Anterior cingulate cortex (tissue), 58 donors: ENCODE measurements at places on chromosomes 12 and 14.

GRCh38 chr14:36408388-36408787 lies 88.0 kb upstream of the MBIP start:
- DNase-seq, result no peak

GRCh38 chr12:108193917-108194316 lies 64.8 kb downstream of the WSCD2 start:
- DNase-seq, result no peak

DNA sequence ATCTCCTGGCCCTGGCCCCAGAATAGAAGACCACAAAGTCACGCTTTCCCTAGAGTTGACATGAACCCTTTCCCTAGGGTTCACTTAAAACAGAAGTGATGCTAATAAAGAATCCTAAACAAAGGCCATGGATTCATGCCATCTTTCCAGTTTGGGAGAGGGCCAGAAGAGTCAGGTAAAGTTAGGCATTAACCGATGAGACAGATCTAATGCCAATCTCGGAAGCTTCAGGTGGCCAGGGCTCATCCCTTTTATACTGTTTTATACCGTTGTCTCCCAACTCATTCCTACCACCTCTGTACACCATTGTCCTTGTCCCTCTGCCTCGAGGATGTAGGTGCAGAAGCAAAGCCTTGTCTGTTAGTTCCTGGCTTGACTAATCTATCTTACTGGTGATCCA lies 22.8 kb upstream of the ACTR10 start:
- no peak for DNase-seq

- no peak for DNase-seq
Observed at GRCh38 chr12:128861226-128862016, 8.1 kb downstream of the GLT1D1 start.

GRCh38 chr12:28268608-28269229 lies 78.5 kb downstream of the CCDC91 start:
- no peak for DNase-seq

- DNase-seq, result no peak
Observed at GRCh38 chr12:38823738-38824137, 81.7 kb downstream of the CPNE8 start.

DNA sequence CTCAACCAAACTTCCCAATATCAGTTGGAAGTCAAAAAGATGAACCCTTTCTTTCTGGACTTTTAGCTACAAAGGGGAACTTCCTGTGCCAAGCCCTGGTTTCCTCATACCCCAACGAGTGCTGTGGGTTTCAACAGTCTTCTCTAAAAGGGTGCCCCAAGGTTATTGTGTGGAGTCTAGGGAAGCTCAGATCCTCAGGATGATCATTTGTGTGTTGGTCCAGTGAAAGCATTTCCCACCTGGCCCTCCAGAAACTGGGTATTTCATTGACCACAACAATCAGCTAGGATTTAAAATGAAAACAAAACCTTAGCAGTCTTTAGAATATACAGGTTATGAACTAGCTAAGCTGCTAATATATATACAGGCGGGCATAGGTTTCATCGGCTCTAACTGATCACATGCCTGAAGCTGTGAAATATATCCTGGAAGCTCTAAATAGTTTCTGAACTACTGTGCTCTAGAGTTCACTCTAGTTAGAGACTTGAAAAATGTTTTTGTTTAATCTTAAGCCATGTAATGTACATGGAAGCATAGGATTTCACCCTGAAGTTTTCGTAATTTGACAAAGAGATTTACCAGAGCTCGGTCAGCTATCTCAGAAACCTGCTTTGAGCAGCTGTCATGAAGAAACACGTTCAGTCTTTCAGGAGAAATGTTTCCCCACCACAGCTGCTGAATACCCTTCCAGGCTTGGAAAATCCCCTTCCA lies 29.6 kb downstream of the P2RX4 start:
- no peak for DNase-seq

DNA sequence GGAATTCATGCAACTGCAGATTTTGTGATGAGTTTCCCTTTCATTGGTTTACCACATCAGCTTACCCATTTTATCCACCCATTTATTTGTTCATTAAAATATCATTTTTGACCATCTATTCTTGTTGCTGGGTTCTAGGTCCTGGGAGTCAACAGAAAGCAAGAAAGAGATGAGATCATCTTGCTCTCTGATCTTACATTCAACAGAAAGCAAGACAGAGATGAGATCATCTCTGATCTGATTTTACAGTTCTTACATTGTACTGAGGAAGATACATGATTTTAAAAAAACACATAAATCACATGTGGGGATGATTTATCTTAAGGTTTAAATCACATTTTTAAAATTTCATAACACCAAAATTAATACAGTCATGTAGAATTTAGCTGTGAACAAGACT lies 2.3 kb downstream of the TAS2R46 start:
- DNase-seq, result no peak

GRCh38 chr12:55008944-55009585 lies 10.7 kb upstream of the NEUROD4 start:
- DNase-seq, result no peak

DNA sequence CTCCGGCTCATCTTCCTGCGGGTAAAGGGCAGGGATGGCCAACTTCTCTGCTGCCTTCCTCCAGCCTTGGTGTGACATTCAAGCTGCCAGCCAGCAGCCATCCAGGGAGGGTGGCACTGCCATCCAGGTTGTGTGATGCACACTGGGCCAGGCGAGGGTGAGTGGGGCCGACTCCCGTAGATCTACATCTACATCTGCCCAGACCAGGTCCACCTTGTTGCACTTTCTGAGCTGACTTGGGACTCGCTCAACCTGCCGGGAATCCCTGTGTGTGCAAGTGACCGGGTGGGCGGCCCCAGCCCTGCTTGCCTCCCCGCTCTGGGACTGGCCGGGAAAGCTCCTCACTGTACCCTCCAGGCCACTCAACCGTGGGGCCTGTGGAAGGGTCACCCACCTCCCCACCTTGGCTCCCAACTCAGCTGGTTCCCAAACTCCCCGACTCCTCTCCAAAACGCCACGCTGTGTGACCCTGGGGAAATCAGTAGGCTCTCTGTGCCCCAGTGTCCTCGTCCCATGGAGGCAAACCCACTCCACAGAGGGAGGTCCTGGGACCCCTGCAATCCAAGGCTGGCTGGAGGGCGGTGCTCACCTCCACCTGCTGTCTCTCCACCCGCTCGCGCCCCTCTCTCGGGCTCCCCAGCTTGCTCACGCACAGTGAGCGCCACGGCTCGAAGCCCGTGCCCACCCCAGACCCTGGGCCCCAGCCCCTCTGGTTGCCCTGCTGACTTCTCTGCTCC lies 14.7 kb downstream of the JAG2 start:
- DNase-seq, result no peak

- no peak for DNase-seq
Observed at GRCh38 chr14:42508209-42508946, 901.7 kb downstream of the LRFN5 start.

DNA sequence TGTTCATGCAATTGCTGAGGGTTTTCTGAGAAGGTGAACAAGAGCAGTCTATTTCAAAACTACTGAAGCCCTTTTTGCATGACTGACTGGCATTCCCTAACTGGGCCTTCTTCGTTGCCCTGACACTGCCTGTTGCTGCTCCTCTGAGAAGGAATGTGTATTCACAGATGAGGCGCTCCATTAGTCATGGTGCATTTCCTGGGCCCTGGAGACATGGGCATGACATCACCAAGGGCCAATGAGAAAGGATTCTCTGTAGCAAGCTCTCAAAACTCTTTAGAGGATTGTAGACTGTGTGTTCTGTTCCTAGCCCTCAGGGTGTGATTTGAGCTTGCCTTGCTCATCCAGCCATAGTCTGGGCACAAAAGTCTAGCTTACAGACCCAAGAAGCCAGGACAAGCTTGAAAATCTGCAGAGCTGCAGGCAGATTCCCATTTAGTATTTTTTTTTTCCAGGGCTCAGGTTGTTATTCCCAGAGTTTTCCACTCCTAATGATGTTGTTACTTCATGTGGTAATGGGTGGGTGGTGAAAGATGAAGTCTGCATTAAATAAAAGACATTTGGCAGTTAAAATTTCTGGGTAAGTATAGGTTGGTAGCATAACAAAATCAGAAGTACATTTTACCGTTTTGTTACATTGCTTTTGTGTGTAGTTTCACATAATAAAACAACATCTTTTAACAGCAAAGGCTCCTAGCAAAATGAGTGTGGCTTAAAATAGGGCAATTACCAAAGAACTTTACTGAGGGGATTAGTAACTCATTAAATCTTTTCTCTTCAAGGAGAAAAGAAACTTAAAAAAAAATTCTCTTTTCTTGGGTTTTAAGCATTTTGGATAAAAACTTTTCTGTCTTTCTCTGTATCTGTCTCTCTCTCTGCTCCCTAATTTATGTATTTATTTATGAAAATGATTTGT lies 318.4 kb downstream of the RAD51B start:
- DNase-seq, result peak; percentile 35
